Fibroblast of skin of left quadriceps (primary cell): ENCODE measurements at places on chromosomes 16 and 17.

GRCh38 chr16:9934723-9935508 is 247.3 kb downstream of the GRIN2A start:
- no peak for DNase-seq

GRCh38 chr17:75706042-75706728 is 15.1 kb upstream of the ITGB4 start:
- DNase-seq = no peak

DNA sequence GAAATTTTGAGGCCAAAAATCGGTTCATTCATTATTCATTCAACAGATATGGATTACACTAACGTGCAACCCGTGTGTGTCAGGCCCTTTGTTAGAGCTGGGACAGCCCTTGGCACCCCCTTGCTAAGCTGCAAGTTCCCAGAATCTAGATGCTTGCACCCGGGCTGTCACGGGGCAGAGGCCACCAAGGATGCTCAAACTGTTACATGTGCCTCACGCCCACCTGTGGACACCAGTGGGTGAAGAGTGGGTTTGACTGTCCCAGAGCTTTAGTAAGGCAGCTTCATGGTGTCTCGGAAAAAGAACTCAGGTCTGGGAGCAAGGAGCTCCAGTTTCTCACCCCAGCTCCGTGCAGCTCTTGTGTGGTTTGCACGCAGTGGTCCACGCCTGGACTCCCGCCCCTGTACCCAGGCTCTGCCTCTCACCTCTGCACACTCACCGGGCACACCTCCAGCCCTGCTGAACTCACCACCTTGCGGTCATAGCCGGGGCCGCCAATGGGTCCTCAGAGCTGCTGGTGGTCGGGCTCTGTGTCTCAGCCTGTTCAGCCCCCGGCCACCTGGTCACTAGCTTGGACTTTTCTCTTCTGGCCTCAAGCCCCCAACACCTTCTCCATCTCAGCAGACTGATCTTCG is 53.7 kb upstream of the CACNG4 start:
- DNase-seq = no peak

DNA sequence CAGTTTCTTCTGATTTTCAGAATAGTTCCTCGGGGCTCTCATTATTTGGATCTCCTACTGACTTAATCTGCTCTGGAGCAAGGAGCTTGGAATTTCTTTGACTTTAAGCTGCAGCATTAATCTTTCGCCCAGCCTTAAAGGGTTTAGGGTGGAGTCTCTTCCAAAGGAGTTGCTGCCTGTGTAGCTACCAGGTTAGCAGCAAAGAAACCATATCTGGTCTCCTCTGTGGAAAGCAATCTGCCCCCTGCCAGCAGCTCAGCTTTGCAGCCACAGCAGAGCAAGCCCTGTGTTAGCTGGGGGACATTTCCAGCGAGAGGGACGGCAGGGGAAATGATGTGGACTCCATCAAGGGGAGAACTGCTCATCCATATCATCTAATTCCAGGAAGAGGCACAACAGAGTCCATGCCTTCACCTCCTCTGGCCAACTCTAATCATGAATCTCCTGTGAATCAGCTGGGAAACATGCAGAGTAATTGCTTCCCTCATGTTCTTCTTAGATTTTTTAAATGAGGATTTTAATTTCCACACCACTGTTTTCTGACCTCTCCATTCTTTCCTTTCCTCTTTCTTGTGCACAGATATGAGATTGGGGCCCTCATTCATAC is 827.6 kb upstream of the CA10 start:
- no peak for DNase-seq

GRCh38 chr17:75561927-75562603 is 25.5 kb upstream of the MYO15B start:
- DNase-seq = no peak

DNA sequence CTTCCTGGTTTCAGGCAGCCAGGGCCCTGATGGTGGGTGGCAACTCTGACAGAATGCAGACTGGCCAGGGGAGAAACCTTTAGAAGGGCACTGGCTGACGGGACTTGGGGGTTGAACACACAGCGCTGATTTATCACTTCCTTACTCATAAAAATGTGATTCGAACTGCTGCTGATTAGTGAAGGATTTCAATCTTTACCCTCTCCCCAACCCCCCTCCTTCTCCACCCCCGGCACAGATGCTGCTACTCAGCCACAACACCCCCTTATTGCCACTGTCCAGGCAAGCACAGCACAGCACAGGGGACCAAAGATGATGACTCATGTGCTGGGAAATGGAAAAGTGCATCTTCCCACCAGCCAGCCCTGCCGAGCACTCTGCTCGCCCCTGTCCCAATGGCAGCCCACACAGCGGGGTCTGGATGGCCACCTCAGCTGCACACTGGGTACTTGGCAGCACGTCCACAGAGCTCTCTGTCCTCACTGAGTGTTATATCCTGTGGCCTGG is 70.1 kb downstream of the SMG6 start:
- DNase-seq = no peak

- no peak for DNase-seq
These were observed 17.3 kb downstream of the SLC5A10 start for GRCh38 chr17:18968945-18969887.

- no peak for DNase-seq
These were observed 15.5 kb downstream of the SNX11 start for GRCh38 chr17:48123111-48123510.

- no peak for DNase-seq
These were observed 187.5 kb upstream of the CDH11 start for GRCh38 chr16:65309354-65309753.

DNA sequence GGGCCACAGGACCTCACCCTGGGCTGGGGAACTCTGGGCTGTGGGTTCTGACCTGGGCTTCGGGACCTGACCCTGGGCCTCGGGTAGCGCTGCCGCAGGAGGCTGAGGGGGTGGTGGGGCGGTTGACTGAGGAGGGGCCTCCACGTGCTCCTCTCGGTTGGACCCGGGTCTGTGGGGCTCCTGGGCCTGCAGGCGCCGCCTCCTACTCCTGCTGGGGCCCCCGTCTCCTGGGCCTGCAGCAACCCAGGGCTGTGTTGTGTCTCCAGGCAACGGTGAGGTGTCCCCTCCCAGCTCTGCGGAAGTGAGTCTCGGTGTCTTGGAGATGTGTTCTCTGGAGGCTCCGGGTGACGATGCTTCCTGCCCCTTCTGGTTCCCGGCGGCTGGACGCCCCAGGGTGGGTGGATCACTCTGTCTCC is 41.5 kb upstream of the GNG13 start:
- no peak for DNase-seq

GRCh38 chr16:89981414-89981813 is 32.9 kb downstream of the DEF8 start:
- no peak for DNase-seq

DNA sequence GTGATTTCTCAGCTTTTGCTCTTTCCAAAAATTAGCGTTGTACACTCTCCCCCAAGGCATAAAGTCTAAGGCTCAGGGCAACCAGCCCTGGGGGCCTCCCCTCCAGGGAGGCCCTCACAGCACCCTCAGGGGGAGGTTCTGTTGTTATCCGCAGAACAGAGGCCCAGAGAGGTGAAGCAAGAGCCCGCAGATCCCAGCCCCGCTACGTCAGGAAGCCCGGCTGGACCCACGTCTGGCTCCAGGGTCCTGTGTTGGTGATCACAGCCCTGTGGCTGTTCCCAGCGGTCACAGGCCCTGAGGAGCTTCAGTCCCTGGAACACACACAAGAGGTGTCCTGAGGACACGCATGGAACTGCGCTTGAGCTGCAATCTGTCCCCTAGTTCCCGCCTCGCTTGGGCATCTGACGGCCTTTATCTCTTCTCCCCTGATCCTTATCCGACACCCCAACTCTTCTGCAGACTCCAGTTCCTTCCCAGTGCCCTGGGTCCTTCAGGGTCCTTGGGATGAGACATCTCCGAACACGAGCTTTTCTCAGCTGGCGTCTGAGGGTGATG is 1.1 kb upstream of the ZG16B start:
- no peak for DNase-seq

GRCh38 chr16:1640261-1640941 is 28.2 kb downstream of the CRAMP1 start:
- no peak for DNase-seq

DNA sequence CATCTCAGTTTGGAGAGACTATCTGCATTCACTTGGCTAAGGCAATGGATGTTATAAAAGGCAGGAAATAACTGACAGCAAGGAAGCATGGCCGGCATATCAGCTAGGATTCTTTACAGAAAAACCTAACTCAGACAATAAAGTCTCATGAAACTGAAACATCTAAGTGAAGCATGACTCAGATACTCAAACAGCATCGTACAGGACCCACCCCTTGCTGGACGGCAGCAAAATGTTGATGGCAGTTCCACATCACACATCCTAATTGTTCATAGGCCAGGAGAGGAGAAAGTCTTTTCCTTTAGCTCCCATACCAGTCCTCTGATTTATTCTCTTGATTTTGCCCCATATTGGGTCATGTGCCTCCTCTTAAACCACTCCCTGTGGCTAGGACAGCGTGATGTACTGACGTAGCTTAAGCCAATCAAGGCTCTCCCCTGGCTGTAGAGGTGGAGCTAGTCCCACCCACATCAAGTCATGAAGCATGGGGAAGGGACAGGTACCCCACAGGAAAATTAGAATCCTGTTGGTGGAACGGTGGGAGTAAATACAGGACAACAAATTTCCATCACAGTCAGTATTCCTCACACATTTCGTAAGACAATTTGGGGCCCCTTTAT is 178.9 kb downstream of the IRX3 start:
- no peak for DNase-seq

DNA sequence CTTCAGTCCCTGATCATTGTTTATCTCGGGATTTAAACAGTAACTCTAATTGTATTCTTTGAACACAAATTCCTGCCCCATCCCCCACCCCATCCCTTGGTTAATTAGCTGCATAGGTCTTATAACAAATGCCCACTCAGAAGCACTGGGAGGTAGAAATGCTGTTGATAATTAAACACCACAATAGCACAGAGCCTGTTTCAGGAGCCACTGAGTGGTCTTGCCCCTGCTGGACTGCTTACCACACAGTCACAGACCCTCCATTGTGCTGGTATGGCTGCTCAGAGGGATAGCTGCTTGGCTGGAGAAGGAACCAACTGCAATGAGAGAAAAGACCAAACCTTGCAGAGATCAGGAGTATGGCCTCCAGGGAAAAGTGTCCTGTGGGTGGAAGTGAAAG is 214.1 kb downstream of the ANKFN1 start:
- no peak for DNase-seq

DNA sequence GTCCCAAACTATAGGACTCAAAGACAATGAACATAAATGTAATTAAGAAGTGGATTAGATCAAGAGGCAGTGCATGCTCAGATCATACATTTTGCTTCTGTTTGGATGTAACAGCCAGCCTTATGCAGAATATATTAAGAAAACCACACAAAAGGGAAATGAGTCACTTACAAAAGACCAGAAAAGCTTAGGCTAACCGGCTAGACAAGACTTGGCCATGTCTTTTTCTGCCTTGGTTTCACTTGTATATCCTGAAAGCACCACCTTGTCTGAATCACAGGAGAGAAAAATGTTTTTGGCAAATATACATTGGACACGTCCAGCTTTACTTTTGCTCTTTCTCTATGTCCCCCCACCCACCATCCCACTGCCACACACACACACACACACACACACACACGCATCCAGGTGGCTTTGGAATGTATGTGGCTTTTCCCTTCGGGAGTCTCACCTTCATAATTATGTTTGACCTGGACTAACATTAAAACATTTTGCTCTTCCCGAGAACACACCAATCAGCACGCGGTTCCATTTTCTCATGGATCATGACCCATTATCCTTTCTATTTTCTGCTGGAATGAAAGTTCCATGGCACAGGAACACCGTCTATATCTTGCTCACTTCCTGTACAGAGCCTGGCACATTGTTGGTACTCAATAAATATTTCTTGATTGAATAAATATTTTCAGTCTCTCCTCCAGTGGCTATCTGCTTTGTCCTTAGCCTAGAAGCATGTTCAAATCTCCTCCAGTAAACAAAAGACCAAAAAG is 64.6 kb downstream of the CDK5R1 start:
- DNase-seq = no peak

- DNase-seq = no peak
These were observed 27.0 kb downstream of the LGALS3BP start for GRCh38 chr17:78952706-78953105.

GRCh38 chr17:77372444-77373298 is 231.9 kb downstream of the SEC14L1 start:
- peak; percentile 83 for DNase-seq
